ENCODE measurements at places on chromosomes 11 and 22.

DNA sequence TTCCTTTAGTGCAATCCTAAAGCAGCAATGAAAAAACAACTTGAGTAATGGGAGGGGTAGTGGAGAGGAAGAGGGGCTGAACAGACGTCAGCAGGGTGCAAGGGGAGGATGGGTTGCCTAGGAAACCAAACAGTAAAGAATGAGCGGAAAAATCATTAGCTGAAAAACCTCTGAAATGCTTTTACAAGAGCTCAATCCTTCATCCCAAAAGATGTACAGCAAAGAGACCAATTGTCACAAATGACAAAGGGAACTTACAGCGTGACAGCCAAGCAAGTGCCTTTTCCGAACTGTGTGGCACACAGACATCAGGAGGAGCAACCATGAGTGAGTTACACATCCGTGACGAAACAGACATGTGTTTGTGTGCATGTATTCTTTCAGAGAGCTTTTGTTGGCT is 104.6 kb downstream of the SIK3 start:
- peak; percentile 42 for DNase-seq

- no peak for DNase-seq
Observed at GRCh38 chr11:113705871-113706655, at the start of gene TMPRSS5. TSS of gene TMPRSS5 (minus strand) at chr11:113706308. CDS start at chr11:113706224, 84 bp downstream.

DNA sequence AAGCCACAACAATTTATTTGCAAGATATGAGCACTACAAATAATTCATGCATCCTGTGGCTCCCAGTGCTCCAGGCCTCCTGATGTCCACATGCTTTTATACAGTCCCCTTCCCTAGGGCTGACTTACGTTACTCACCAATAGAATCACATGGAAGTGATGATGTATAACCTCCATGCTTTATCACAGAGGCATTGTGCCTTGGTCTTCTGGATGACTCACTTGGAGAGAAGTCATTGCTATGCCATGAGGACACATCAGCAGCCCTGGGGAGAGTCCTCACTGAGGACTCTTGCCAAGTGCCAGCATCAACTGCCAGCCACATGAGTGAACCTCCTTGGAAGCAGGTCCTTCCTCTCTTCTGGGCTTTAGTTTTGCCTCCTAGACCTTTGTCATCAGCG is 22.0 kb upstream of the IGSF9B start:
- DNase-seq = no peak

DNA sequence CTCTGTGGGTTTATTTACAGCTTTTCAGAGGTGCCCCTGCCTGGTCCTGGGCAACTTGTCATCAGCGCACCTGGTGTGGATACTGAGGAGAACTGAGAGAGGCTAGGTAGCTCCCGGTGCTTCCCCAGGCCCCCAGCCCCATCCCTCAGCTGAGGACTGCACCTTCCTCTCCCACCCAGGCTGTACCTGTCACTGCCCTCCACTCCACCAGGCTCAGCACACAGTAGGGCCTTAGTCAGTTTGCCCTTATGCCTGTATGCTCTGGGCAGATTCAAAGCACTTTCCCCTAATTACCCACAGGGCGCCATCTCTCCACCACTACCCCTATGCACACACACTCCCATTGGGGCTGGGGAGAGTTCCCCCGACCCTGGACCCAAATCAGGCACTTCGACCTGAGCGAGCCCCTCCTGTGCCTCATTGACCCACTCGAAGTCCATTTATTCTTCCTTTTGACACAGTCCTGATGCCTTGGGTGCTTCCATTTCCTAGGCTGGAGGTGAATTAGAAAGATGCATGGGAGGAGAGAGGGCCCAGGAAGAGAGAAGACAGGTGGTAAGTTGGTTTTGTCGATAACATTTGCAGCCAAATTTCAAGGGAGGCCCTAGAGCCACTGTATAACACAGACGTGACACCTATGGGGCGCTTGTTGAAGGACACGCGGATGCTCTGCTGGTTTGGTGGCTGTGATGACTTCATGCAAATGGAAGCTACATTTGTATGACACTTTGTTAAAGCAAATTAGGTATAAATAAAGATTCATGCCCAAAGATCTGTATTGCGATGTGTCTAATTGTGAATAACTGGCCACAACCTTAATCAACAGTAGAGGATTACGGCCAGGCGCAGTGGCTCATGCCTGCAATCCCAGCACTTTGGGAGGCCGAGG is 13.8 kb upstream of the PICK1 start:
- DNase-seq = no peak

GRCh38 chr11:119441898-119442243 is 18.9 kb upstream of the THY1 start:
- DNase-seq = no peak

DNA sequence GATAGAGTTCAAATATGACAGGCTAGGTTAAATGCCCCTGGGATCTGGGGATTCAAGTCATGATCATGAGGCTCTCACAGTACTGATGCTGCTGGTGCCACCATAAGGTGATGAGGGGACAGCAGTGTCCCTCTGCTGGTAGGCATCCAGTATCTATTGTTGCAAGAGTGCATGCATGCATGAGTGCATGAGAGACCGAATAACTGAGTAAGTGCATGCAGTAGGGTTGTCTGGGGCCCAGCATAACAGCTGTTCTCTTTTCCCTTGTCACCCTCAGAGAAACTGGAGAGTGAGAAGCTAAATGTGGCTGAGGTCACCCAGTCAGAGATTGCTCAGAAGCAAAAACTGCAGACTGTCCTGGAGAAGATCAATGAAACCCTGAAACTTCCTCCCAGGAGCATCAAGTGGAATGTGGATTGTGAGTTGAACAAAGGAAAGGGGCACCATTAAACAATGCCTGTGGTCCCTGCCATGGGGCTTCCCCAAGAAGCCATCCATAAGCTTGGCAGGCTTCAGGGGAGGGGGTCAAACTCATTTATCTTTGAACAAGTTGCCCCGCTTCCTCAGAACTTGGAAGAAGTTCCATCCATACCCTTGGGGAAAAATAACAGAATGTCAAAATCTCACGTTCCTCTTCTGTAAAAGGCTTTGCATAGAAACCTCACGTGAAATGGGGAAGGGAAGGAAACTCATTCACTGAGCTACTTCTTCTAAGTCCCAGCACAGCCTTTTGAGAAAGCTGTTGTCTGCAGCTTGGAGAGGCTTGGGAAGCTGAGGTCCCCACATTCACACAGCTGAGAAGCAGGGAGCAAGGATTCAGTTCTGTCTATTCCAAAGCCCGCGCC is 119.0 kb downstream of the PARVA start:
- no peak for DNase-seq

DNA sequence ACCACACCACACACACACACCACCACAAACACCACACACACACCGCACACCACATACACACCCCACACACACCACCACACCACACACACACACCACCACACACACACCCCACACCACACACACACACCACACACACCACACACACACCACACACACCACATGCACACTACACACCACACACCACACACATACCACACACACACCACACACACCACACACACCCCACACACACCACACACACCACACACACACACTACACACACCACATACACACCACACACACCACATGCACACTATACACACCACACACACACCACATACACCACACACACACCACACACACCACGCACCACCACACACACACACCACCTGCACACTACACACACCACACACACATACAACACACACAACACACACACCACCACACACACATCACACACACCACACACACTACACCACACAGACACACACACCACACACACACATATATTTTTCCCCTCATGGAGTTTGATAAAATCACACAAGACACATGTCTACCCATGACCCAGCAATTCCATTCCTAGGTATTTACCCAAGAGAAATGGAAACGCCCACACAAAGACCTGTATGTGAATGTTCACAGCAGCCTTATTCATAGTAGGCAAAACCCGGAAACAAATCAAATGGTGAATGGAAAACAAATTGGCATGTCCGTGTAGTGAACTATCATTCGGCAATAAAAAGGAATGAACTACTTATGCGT is 14.3 kb downstream of the CD5 start:
- DNase-seq = no peak

DNA sequence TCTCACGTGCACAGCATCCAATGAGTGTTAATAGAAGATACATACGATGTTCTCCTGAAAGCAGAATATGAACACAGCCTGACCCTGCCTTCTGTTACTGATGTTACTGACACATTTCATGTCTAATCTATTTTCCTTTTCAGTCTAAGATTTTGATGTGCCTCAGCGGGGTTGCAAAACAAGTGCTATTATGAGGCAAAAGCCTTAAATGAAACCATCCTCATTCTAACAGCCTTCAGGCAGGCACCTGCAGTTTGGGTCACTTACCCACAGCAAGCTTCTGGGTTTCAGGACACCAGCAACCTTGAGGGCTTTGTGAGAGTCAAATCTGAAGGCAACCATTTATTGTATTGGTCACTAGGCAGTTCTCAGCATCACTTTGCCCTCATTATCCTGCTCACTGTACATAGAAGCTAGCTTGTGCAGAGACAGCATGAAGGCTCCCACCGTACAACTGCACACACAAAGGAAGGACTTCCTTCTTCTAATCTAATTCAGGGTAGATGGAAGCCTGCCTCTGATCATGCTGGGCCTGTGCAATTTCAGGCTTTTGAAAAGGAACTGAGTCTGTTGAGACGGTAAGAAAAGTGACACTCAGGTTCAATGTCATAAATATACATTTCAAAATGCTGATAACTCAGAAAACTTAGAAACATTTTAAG is 183.2 kb upstream of the PITPNB start:
- DNase-seq = no peak

GRCh38 chr11:117070016-117070415 is 28.2 kb downstream of the SIK3 start:
- no peak for DNase-seq

GRCh38 chr11:66068154-66068821 is 1.8 kb upstream of the PACS1 start:
- peak; percentile 78 for DNase-seq

- no peak for DNase-seq
Observed at GRCh38 chr22:47169801-47170140, 407.3 kb downstream of the TBC1D22A start.

DNA sequence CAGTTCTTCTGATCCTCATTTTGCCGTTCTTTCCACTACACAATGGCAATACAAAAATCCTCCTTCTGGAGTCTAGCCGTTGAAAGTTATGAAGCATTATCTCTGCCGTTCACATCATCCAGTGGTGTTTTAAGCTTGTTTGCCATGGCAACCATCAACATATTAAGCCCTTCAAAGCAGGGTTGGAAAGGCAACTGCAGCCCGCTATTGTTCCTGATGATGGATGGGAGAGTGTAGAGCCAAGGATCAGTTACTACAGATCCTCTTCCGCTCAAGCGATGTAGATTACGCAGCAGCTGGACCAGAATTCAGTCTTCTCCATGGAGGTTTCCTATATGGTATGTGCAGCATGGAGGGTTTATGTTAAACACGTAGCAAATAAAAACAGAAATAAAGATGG is 352.7 kb downstream of the NTM start:
- DNase-seq = no peak

- no peak for DNase-seq
Observed at GRCh38 chr11:100419518-100419917, 267.6 kb upstream of the ARHGAP42 start.

GRCh38 chr22:47571616-47572015 is 809.2 kb downstream of the TBC1D22A start:
- no peak for DNase-seq

- no peak for DNase-seq
Observed at GRCh38 chr11:93895106-93895862, 44.9 kb upstream of the VSTM5 start.

- no peak for DNase-seq
Observed at GRCh38 chr11:72331761-72332160, 87.8 kb upstream of the PHOX2A start.

- no peak for DNase-seq
Observed at GRCh38 chr11:120017582-120018150, 120.2 kb downstream of the TRIM29 start.

- DNase-seq = no peak
Observed at GRCh38 chr11:94635072-94635471, 67.9 kb downstream of the PIWIL4 start.

GRCh38 chr11:128476729-128477128 is 110.6 kb downstream of the ETS1 start:
- DNase-seq = peak; percentile 60

DNA sequence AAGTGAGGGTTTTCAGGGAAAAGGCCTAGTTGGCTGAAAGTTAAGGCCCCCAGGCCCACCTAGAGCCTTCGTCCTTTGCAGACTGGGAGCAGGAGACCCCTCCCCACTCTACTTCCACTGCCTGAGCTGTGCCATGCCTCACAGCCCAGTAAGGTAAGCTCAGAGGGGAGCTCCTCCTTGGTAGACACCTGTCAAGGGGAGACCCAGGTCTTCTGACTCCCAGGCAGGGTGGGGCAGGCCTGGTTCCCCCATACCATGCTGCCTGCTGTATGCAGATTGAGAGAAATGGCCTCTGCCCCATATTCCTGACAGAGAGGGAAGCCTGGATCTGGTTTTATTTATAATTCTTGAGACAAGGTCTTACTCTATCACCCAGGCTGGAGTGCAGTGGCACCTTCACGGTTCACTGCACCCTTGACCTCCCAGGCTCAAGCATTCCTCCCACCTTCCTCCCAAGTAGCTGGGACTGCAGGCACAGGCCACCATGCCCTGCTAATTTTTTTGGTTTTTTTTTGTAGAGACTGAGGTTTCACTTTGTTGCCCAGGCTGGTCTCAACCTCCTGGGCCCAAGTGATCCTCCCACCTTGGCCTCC is 697 bp downstream of the RAB36 start:
- DNase-seq = peak; percentile 30

GRCh38 chr22:37552524-37553163 is 7.6 kb upstream of the CDC42EP1 start:
- DNase-seq = no peak

GRCh38 chr22:45192701-45193187 is 29.0 kb downstream of the NUP50 start:
- DNase-seq = no peak

GRCh38 chr22:50474710-50475651 is at the start of gene SBF1:
TSS of gene SBF1 (minus strand) at chr22:50475035. CDS start at chr22:50474840, 195 bp downstream.
- peak; percentile 90 for DNase-seq

GRCh38 chr11:3115321-3115720 is 49.8 kb downstream of the OSBPL5 start:
- DNase-seq = no peak

DNA sequence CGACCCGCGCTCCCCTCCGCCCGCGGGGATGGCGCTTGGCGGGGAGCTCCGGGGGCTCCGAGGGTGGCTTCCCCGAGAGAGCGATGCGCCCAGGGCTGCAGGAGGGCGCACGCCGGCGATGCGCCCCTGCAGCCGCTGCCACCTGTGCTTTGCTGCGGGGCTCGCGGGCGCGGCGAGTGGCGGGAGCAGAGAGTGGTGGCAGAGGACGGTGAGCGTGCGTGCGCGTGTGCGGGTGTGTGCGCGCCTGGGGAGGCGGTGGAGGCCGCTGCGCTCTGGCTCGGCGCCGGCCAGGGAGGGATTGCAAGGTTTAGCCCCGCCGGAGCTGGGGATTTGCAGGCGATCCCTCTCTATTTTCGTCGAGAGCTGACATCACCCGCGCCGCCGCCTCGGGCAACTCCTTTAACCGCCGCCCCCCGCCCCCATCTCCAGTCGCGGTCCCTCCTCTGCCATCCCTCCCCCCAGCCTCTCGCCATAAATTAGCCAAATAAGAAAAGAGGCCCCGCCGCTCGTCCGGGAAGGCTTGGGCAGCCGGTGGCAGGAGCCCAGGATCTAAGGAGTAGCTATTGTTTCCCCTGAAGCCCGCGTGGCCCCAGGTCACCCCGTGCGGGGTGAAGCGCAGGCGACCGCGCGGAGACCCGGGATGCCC is at the start of gene SLC1A2:
SLC1A2 (minus strand) TSS at position 375 of the 646 bp plus-strand sequence. CDS start 592 bp downstream, outside the sequence.
- no peak for DNase-seq

- no peak for DNase-seq
Observed at GRCh38 chr11:64892838-64893193, 14.4 kb upstream of the EHD1 start.
